ENCODE measurements at places on chromosomes 7 and 10.

DNA sequence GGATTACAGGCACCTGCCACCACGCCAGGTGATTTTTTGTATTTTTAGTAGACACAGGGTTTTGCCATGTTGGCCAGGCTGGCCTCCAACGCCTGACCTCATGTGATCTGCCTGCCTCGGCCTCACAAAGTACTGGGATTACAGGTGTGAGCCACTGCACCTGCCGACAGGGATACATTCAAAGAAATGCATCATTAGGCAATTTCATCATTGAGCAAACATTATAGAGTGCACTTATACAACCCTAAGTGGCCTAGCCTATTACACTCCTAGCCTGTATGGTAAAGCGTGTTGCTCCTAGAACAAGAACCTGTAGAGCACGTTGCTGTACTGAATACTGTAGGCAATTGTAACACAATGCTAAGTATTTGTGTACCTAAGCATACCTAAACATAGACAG lies 350.3 kb downstream of the GALNT17 start:
- DNase-seq = no peak

DNA sequence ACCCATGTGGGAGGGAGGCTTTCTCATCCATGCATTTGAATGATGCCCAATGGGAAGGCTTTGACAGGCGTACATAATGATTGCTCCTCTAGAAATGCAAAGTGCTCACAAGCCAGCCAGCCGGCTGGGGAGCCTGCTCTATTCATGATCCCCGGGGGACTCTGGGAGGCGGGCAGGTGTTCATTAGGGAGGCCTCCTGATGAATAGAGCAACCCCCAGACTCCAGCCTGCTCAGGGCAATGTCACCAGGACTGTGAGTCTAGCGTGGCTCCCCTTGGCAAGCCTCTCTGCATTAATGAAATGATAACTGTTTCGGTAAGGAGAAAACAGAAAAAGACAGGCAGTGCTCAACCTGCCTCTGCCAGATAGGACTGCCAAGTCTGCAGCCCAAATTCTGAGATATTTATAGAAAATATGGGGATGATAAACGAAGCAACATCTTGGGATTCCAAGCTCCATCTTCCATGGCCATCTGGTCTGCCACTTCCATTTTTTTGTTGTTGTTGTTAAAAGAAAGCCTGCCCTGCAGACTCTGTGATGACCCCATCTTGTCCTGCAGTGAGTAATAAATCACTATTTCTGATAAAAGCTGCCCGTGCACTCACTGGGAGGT lies 236.4 kb downstream of the PRPF18 start:
- no peak for DNase-seq

DNA sequence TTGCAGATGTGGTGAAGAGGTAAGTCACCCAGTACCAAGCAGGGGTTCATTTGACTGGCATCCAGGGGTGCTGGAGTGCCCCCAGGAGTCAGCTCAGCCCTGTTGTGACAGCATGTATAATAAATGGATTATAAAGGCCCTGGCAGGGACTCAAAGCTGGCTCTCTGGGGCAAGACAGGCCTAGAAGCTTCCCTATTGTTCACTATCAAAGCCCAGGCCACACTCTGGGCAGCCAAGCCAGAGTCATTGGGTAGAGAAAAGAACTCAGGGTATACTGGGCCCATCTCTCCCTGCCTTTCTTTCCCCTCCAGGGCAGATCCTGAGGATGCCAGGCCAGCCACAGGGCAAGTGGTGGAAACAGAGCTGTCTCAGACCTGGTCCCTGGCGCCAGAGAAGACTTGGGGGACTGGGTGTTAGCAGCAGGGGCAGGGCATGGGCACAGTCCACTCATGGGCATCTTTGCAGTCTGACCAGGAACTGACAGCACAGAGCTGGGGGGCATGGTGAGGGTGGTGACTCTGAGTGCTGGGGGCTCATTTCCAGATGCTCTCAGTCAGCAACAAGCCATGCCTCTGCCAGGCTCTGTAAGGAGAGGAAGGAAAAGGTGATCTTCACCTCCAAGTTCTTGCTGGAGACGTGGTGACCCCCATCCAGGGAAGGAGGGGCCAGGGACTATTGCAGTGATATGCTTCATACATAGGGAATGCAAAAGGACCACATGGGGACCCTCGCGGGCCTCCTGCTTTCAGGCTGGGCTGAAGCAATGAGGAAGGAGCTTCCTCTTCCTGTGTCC lies 11.7 kb downstream of the RBP3 start:
- DNase-seq = no peak

DNA sequence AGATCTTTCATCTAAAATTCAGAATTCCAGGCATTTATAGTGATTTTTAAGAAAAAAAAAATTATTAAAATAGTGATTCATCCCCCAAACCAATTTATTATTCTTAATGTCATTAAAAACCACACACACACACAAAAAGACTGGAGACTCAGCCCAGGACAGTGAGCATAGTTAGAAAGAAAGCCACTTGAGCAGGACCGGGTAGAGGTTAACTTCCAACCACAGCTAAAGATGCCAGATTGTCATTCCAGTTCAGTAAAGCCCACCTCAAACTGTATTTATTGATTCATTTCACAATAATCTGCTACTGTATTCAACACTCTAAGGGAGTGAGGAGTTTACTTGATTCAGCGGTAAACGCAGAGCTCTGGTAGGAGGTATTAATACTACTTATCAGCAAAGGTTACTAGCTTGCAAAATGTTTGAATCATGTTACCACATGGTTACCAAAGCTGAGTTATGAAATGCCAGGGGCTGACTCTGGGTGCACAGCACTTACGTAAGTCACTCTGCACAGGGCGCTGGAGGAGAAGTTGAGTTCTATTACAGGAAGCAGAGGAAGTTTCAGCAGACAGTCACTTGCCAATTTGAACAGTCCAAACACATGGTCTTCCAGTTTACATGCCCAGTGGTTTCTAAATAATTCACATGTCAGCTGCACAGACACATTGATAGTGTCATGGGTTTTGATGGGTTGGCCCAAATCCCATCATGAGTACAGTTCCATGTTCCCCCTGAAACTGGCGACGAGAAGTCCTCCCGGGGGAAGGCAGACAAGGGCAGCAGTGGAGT lies 64.6 kb downstream of the KLF6 start:
- no peak for DNase-seq

DNA sequence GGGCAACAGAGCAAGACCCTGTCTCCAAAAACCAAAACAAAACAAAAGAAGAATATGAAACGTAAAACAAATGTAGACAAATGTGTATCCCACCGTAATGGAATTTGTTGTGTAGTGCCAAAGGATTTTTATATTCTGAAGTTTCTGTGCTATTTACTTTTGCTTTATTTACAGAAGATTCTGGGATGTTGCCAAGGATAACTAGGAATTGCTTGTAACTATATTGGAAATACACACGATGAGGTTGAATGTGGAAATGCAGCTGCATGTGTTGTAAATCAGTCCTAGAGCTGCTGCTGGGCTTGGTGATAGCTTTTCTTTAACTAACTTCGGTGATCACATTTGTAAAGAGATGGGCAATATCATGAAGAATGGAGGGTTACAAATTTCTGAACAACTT lies 39.5 kb downstream of the GALNT17 start:
- DNase-seq = no peak

GRCh38 chr7:5665094-5666025 lies 116.1 kb downstream of the RNF216 start:
- peak; percentile 44 for DNase-seq

- DNase-seq = no peak
These were observed 22.8 kb downstream of the SLC25A40 start for GRCh38 chr7:87853237-87853864.

GRCh38 chr10:52965938-52966401 lies 193.4 kb upstream of the MBL2 start:
- no peak for DNase-seq

DNA sequence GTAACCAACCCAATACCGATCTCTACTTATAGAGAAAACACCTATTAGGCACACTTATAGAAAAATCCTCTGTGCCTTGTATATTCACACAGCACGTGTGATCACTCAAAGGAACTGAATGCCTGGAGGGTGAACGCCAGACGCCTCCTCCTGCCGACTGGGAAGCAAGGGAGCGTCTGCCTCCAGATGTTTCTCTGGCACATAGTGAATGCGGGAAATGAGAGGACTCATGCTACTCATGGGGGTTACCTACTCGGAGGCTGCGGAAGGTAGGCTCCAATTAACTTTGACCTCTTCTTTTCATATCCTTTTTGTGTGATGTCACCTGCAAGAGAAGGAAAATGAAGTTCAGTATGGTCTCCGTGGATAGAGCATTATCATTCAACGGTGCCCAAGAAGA lies 203.3 kb downstream of the DIP2C start:
- no peak for DNase-seq

- no peak for DNase-seq
These were observed 4.6 kb upstream of the RADIL start for GRCh38 chr7:4888161-4888560.

DNA sequence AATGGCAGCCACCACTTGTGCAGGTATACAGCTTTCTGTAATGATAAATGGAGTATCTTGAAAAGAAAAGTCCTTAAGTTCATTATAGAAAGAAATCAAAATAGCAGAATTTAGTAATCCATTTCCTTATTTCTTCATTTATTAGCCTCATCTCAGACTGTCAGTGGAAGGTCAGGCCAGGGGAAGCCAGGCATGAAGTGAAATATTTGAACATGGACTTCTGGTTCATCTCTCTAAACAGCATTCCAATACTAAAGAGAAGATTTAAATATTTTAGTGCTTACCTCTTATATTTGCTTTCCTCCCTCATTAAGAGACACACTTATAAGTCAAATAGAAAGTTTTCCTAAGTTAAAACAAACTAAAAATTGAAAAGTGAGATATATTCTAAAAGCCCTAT lies 26.8 kb downstream of the TRDMT1 start:
- DNase-seq = no peak

DNA sequence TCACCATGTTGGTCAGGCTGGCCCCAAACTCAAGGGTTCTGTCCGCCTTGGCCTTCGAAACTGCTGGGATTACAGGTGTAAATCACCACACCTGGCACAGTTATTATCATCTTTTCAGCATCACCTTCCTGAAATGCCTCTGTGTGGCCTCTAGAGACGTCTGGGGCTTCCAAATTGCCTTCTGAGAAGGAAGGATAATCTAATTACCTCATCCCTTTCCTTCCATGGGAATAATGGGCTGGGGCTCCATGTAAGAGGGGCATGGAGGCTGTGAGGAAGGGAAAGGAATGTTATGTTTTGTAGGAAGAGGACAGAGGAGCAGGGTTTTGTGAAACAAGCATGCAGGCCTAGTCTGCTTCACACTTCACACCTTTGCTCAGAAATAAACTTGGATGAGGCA lies 22.2 kb upstream of the PODXL start:
- no peak for DNase-seq

- no peak for DNase-seq
These were observed 12.2 kb upstream of the GIMAP7 start for GRCh38 chr7:150502519-150502918.

DNA sequence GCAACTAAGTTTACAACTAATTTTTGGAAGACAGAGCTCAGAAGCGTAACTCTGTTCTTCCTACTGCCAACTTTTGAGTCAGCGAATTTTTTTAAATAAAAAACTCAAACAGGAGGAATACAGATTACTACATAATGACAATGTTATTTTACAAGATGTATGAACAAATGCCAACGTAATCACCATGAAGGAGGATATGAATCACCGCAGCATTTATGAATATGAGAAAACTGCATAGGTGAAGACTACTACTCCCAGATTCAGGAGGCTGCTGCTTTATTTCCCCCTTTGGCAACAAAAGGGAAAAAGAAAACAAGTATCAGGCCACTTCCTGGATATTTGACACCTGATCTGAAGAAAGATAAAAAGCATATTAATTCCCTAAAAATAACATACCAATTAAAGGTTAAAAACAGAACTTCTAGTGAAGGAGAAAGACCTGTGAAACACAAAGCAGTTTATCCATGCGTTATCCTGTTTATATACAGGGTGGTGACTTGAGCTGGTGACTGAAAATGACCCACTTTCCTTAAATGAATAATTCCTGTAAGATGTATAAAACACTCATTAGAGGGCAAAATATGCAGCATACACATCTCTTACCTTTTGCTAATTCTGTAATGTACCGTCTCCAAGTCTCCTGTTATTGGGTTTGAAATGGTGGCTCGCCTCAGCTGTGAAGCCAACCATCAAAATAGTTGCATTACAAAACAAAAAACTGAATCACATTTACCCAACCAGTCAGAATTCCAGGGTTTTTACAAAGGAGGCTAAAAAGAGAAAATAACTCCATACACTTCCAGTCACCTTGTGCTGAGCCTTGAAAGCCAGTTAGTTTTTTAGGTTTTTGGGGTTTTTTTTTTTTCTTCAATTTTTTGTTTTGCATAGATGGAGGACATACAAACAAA lies 52.0 kb downstream of the P4HA1 start:
- no peak for DNase-seq

- DNase-seq = no peak
These were observed 76.3 kb downstream of the GNAT3 start for GRCh38 chr7:80435521-80435920.

All from stimulated activated CD4-positive, alpha-beta T cell treated with anti-CD3 and anti-CD28 coated beads, TNF-alpha, amount 100 ng/mL, for 1 hour (primary cell).